Erythroblast (primary cell): ENCODE measurements at places on chromosomes 5 and 9.

DNA sequence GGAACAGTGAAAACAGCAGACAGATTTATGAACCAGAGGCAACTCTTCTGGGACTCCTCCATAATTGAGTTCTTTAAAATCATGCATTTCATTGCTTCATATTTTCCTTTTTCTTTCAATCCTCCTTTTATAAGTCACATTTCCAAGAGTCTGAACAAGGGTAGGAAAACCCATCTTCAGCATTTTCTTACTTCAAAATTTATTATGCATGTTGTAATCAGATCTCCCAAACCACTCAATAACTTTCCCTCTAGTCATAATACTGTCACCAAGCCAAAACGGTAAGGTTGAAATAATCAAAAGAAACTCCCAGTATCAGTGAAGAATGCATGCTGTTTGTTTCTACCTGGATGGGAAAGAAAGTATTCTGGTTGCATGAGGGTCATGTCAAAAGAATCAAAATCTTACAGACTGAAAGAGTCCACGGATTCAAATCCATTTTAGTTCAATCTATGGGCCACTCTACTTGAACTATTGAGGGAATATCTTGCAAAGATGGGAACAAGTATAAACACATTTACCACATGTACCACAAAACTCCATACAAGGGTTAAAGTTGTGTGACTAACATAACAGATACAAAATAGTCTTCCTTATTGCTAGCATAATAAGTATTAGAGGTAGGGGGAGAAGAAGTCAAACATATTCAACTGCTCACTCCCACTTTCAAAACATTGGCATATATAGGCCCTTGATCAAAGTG lies 797.3 kb downstream of the MAT2B start:
- no peak for DNase-seq

DNA sequence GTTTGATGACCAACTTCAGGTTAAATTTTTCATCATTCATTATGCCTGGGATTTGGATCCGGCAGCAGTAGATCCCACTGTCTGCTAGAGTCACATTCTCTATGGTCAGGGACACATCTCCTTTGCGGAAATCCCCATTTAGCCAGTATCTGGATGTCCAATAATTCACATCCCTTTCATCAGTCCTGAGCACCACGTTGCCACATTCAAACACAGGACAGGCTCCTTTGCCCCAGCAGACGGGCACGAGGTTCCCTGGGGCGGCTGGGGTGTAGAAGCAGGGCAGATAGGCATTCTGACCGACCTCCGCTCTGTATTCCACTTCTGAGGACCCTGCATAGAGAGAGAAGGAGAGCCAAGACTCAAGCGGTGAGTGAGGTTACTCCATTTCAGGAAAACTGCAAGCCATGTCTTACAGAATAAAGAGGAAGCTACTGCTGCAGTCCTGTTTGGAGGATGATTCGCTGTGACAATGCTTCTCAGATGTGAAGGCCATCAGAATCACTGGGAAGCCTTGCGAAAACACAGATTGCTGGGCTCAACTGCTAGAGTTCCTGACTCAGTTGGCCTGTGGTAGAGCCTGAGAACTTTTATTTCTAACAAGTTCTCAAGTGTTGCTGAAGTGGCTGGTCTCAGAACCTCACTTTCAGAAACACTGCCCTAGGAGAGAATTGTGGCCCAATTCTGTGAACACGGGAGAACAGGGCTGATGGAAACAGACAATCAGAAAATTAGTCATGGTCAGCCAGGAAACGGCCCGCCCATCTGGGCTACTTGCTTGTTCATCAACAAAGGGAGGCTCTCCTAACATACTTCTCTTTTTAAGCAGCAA lies 2.0 kb downstream of the HAVCR2 start:
- DNase-seq: no peak

- no peak for DNase-seq
Observed at GRCh38 chr5:76379316-76379715, 23.8 kb upstream of the IQGAP2 start.

DNA sequence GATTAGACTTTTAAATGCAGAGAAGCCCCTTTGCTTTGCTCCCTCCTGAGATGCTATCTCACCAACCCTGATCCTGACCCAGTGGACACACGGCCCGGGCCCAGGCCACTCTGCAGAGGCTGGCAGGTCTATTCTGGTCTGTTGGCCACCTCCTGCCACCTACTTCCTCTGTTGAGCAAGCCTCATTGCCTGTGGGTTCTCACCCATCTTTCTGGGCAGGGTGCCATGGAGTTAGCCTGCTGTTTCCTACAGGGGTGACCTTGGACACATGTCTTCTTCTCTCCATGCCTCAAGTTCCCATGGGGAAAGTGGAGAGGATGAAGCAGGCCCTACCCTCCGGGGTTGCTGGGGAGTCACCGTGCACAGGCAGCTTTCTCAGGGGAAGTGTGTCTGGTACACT lies 266.2 kb upstream of the IRX1 start:
- no peak for DNase-seq

GRCh38 chr5:98397081-98397480 lies 376.4 kb upstream of the RGMB start:
- DNase-seq: no peak

- DNase-seq: no peak
Observed at GRCh38 chr9:99345942-99346341, 123.9 kb downstream of the SEC61B start.

- no peak for DNase-seq
Observed at GRCh38 chr5:42944989-42945388, 95.1 kb downstream of the ANXA2R start.

GRCh38 chr9:17829812-17830385 lies 251.0 kb downstream of the SH3GL2 start:
- DNase-seq: no peak

- DNase-seq: peak; percentile 5
Observed at GRCh38 chr5:4941957-4942830, 197.9 kb upstream of the ADAMTS16 start.

DNA sequence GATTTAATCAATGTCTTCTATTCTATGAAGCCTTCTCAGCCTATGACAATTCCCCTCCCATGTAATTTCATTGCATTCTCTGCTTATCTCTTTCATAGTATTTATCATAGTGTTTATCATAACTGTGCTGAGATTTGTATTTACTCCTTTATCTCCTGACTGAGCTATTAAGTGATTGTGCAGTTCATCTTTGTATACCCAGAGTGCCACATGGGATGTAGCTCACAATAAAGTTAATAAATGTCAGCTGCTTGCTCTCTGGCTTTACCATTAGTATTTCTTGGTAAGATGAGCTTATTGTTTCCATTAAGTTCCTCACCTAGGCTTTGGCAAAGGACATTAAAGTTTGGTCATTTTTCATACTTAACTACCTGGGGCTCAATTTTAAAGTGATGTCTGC lies 275.1 kb upstream of the MPDZ start:
- DNase-seq: no peak

DNA sequence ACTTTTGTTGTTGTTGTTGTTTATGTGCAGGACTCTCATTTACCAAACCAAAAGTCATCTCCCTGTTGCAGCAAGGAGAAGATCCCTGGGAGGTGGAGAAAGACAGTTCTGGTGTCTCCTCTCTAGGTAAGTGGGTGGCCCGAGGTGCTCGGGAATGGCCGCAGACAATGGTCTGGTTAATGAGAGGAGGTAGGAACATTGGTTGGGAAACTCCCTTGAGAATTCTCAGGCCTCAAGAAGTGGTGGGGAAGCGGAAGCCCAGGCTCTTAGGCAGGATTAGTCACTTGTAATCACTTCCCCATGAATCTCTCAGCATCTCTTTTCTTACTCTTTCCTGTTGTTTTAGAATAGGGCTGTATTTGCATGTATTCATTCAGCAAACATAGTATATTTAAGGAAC lies 7.2 kb downstream of the ZNF354B start:
- DNase-seq: no peak

DNA sequence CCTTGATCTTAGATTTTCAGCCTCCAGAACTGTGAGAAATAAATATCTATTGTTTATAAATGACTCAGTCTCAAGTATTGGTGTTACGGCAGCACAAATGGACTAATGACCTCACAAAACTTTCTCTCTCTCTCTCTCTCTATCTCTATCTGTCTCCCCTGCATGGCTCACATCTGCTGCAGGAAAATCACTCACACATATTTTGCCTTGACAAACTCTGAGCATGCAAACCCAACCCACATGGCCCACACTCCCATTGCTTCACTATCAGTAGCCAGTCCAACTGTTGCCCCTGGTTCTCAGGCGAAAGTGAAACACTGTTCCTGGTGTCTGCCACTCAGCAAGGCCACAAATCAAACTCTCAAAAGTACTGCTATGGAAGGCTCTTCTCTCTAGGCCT lies 66.4 kb upstream of the PIK3R1 start:
- no peak for DNase-seq

DNA sequence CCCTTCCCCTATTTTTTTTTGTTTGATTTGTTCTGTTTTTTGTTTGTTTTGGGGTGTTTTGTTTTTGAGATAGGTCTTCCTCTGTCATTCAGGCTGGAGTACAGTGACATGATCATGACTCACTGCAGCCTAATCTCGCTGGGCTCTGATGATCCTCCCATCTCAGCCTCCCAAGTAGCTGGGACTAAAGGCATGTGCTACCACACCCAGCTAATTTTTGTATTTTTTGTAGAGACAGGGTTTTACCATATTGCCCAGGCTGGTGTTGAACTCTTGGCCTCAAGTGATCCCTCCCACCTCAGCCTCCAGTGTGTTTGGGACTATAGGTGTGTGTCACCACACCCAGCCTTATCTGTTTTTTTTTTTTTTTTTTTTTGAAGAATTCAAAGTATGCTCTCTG lies 605.4 kb downstream of the DNAH5 start:
- no peak for DNase-seq

DNA sequence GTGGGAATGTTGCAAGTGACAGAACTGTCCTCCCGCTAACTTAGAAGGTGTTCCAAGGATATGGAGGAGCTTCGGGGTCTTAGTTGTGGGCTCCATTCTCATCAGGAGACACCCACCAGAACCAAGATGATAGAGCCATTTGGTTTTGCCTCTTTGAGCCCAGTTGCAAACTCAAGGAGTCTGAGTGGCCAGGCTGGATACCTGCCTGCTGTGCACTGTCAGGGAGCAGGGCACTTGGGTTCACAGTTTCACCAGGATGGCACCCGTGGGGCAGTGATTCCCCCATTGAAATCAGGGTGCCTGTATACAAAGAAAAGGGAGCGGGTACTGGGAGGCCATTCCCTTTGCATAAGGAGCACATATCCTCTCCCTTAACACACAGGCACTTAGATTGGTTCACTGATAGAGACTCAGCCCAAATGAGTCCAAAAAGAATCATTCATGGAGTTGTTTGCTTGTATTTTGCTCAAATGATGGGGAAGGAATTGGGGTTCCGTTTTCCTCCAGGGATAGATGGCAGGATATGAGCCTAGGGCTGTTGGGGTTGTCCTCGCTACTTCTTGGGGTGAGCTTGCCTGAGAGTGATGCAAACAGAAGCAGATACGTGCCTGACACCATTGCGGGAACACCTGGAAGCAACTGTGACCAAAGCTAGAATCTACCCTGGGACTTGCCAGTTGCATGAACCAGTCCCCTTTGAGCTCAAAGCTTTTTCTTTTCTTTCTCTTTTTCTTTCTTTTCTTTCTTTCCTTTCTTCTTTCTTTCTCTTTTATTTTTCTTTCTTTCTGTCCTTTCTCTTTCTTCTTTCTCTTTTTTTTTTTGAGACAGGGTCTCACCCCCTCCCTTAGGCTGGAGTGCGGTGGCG lies 1.3 kb upstream of the PRR7 start:
- no peak for DNase-seq

- no peak for DNase-seq
Observed at GRCh38 chr5:8845296-8845695, 700.6 kb downstream of the SEMA5A start.

DNA sequence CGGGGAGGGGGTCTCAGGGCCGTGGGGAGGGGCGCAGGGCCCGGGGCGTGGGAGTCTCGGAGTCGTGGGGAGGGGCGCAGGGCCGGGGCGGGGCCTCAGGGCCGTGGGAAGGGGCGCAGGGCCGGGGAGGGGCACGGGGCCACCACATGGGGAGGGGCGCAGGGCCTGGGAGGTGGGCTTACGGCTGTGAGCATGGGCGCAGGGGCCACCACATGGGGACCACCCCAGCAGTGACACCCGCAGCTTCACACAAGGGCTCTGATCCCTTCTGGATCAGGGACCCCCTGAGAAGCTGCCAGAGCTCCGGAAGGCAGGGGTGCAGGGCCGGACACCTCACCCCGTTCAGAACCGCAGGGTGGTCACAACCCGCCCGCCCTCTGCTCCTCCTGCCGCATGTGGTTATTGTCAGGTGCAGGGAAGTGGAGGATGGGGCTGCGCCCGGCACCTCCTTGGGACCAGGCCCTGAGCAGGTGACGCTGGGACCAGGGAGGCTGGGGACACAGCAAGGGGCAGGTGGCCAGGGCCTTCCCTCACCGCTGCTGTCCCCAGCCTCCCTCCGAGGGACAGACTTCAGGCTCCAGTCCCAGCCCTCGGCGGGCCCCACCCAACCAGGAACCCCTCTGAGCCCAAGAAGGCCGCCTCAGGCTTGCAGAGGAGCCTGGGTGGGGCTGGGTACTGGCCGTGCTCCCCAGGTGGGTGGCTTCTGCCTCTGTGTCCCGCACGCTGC lies 53.7 kb downstream of the EXD3 start:
- DNase-seq: no peak

GRCh38 chr5:39712316-39713249 lies 287.8 kb upstream of the DAB2 start:
- no peak for DNase-seq

DNA sequence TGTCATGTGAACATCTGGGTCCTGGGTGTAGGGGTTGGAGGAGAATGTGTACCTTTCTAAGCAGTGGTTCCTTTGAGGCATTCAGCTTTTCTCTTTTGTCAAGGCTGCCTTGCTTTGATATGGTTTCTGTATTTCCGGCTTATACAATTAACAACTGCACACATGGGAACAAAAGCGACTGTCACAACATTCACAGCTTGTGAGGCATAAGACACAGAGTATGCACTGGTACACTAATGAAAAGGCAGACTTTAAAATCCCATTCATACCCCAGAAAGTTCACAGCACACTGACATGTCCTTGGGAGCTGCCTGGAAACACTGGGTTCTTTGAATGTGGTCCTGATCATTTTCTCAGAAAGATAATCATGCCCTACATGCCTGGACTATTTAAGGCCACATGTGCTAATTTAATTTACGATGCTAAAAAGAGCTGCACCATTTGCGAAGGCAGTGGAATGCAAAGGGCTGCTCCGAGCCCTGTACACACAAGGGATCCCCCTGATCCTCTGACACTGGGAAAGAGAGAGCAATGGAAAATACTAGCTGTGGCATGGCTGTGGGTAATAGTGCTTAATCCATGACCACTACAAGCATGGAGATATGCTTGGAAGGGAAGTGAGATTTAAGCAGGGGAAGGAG lies 131.8 kb downstream of the EFNA5 start:
- no peak for DNase-seq

- DNase-seq: no peak
Observed at GRCh38 chr5:45262061-45262590, 434.1 kb downstream of the HCN1 start.

DNA sequence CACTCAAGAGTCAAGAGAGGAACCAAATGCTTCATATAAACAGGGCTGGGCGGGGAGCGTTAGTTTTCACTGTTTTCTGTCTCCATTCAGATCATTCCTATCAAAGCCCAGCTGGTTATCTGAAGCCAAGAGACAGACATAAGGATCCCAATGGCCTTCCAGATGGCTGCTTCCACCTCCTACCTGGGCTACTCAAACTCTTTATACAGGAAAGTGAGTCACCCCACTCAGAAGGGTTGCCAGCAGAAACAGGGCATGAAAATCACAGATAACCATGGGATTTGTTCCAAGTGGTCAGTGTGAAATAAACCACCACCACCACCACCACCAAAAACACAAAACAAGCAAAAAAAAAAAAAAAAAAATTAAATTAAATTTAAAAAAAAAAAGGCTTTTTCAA lies 5.5 kb downstream of the PRSS3 start:
- DNase-seq: no peak

GRCh38 chr9:22343218-22343611 lies 103.4 kb upstream of the DMRTA1 start:
- DNase-seq: no peak
